Hematopoietic multipotent progenitor cell treated with erythropoietin and hydrocortisone succinate and interleukin-3 and kit ligand, for 15 days (in vitro differentiated cells): ENCODE measurements at places on chromosomes 1 and 21.

- no peak for DNase-seq
Observed at GRCh38 chr1:38138498-38139233, 92.1 kb upstream of the POU3F1 start.

- DNase-seq: no peak
Observed at GRCh38 chr1:111968511-111968910, 21.0 kb downstream of the KCND3 start.

DNA sequence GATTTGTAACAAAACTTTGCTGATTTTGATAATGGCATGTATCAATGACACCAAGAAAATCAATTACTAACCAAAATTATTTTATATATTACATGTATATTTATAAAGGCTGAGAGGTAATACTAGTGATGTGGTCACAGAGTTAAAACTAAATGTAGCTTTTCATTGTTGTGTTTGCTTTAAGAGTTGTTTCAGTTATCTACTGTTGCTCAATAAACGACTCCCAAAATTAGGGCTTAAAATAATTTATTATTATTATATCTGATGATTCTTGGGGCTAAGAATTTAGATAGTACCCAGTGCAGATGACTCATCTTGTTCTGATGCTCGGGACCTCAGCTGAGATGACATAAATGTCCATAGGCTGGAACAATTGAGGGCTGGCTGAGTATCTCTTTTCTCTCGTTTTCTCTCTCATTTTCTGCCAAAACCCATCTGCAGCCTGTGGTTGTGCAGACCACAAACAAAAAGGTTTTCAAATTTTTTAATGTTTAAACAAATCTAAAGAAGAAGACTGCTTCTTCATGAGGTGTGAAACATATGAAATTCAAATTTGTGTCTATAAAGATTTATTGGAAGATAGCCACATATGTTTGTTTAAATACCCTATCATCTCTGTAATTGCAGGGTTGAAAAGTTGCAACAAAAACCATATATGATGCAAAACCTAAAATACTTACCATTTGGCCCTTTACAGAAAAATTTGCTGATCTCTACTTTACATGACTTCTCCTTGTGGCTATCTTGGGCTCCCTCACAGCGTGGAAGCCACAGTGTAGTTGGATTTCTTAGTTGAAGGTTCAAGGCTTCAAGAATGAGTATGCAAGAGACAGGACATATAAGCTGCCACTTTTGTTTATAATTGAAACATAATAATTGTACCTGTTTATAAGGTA, 14.8 kb upstream of the PTPRC start:
- DNase-seq: no peak

DNA sequence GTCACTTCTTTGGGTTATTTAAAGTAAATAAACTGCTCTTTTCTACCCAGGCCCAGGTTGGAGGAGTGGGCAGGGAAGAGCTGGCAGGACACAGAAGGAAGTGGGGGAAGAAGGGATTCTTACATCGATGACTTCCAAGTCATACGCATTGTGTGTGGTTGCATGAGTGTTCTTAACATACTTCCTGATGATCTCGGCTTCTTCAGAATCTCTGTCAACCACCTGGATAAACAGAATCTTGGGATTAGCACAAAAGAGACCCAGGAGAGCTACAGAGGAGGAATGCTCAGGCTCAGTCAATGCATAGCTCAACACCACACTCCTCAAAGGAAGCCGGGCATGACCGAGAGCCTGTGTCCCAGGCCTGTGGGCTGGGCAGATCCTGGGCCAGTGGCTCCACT, 42.1 kb downstream of the PARP1 start:
- DNase-seq: no peak

DNA sequence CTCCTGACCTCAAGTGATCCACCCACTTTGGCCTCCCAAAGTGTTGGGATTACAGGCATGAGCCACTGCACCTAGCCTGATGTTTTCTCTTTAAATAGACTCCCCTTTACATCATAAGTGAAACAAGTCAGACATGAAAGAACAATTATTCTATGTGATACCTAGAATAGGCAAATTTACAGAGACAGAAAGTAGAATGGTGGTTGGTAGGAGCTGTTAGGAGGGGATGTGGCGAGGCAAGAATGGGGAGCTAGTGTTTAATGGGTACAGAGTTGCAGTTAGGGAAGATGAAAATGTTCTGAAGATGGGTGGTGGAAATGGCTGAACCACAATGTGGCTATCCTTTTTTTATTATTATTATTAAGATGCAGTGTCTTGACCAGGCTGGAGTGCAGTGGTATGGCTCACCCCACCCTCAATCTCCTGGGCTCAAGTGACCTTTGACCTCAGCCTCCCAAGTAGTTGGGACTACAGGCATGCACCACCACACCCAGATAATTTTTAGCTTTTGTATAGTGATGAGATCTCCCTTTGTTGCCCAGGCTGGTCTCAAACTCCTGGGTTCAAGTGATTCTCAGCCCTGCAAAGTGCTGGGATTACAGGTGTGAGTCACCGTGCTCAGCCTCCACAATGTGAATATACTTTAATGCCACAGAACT, 28.4 kb downstream of the ELF3 start:
- no peak for DNase-seq

DNA sequence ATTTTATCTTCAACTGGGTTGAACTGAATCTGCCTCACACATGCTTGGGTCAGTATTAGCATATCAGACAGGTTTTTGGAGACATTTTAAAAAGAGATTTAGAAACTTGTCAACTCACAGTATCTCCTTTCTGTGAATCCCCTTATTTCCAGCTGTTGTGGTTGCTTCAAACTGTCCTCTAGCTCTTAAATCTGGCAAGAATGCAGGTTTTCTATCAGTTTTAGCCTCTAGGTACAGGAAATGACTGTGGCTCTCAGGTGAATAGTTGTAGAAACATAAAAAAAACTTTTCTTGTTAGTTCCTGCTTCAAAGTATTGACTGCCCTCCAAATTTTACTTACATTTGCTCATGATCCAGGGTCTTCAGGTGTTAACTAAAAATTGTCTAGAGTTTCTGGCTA, 495.7 kb upstream of the TMPRSS15 start:
- no peak for DNase-seq

DNA sequence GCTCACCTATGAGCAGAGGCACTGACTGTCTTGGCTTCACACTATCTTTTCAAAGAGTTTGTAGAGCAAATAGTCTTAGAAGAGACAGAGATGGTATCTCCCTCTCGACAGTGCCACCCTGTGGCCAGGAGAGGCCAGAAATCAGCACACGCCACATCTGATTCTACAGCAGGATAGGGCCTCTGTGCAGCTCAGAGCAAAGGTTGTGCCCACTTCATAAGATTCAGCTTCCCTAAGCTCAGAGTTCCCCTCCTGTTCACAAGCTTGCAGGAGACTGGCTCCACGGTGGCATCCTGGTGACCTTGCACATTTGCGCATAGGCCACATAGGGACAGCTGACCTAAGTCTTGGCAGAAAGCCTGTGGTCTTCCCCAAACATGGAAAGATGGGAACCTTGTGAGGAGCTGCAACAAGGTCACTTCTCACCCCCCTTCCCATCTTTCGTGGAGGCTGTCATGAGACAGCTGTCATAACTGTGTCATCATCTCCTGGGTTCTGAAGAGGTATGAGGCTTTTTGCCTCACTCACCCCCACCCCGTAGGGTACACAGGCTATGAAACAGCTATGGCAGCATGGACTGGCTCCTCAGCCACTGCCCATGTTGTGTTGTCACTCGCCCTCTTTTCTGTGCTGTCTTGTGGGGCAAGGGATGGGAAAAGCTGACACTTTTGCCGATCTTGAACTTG, 3.0 kb downstream of the ITLN2 start:
- DNase-seq: peak; percentile 79

- no peak for DNase-seq
Observed at GRCh38 chr1:172154551-172154950, 265.9 kb upstream of the C1orf105 start.
